ENCODE measurements at places on chromosomes 6 and 20.

DNA sequence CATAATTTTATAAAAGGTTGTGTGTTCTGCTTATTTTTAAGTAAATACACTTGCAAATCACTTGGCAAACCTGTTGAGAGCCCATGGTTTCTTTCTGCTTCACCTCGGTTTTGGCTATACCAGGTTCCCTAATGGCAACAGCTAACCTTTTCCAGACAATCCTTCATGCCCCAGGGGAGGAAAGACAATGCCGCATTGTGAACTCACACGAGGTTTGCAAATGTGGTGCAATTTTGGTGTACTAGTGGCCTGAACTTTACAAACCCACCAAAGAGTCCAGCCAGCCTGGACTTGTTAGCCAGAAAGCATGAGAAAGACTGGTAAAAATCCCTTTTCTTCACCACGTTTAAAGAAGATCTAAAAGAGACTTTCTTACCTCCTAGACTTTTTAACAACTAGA is 84.8 kb upstream of the SOX4 start:
- DNase-seq, result no peak

- DNase-seq, result no peak
Observed at GRCh38 chr6:117481926-117482239, 591 bp upstream of the DCBLD1 start.

- no peak for DNase-seq
Observed at GRCh38 chr6:145068577-145068976, 666.7 kb downstream of the EPM2A start.

DNA sequence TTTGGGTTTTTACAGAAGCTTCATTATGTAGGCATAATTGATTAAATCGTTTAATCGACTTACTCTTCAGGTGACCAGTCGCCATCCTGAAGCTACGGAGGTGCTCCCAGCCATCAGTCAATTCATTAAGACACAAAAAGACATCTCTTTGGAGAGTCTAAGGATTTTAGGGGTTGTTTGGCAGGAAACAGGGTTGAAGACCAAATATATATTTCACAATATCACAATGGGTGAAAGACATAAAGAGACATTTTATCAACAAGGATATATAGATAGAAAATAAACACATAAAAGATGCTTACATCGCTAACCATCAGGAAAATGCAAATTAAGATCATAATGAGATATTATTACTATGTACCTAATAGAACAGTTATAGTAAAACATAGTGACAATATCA is 104.0 kb upstream of the SIRPG start:
- DNase-seq, result no peak

DNA sequence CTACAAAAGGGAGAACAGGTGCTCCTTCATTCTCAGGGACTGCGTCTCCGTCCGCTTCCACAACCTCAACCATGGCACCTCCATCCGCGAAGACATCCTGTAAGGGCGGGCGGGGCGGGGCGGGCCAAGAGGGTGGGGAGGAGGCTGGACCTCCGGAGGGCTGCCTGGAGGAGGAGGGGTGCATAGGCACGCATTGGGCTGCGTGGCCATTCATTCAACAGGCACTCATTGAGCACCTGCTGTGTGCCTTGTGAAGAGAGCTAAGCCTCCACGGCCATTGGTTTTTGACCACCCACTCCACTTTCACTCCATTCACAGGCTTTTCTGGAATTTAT is 435 bp downstream of the ZSWIM3 start:
- DNase-seq, result no peak

- no peak for DNase-seq
Observed at GRCh38 chr20:41854765-41855164, 236.6 kb upstream of the CHD6 start.

DNA sequence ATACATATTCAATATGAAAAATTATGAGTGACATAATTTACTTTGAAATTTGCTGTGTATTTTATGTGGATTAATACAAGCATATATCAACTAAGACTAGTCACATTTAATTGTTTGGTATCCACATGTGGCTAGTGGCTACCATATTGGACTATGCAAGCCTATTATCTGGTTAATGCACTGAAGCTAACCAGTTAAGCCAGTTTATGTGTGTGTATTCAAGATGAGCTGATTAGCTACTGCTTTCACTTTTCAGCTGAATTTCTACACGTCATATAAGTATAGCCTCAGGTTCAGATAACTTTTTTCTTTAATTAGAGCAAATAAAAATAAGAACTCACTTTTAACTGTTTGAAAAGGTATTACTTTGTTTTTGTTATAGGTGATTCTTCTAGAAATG is 903.7 kb downstream of the TFAP2A start:
- no peak for DNase-seq

DNA sequence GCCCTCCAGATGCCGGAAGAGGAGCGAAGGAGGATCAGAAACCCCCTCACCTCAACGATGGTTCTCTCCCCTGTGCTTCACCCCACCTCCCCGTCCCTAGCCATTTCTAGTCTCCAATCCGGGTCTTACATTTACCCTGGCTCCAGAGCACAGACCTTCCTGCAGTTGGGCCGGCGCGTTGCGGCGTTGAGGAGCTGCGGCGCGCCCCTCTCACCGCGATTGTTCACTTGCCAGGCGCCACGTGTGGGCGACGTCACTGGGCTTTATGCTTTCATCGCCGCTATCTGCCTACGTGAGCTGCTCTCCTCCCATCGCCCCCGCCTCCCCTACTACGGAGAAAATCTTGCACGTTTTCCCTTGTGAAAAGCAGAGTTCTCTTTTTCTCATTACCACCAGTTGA is at the start of gene CRISP2:
CRISP2 (minus strand) TSS at position 198 of the 400 bp plus-strand sequence. CDS start 4,347 bp downstream, outside the sequence.
- no peak for DNase-seq

- no peak for DNase-seq
Observed at GRCh38 chr6:33945931-33946330, 142.1 kb upstream of the MLN start.

DNA sequence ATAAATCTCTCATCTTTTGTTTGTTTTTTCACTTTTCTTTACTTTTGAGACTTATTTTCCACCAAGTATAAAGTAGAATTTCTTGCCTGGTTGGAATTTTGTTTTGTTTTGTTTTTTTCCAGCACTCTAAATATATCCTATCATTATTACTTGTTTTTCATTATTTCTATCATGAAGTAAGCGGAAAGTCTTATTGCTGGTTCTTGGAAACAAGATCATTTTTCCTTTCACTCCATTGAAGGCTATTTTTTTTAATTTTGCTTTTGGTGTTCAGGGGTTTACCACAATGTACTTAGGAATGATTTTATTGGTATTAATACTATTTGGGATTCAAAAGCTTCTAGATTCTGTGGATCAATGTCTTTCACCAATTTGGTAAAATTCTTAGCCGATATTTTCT is 190.1 kb downstream of the LAMA2 start:
- DNase-seq, result no peak

DNA sequence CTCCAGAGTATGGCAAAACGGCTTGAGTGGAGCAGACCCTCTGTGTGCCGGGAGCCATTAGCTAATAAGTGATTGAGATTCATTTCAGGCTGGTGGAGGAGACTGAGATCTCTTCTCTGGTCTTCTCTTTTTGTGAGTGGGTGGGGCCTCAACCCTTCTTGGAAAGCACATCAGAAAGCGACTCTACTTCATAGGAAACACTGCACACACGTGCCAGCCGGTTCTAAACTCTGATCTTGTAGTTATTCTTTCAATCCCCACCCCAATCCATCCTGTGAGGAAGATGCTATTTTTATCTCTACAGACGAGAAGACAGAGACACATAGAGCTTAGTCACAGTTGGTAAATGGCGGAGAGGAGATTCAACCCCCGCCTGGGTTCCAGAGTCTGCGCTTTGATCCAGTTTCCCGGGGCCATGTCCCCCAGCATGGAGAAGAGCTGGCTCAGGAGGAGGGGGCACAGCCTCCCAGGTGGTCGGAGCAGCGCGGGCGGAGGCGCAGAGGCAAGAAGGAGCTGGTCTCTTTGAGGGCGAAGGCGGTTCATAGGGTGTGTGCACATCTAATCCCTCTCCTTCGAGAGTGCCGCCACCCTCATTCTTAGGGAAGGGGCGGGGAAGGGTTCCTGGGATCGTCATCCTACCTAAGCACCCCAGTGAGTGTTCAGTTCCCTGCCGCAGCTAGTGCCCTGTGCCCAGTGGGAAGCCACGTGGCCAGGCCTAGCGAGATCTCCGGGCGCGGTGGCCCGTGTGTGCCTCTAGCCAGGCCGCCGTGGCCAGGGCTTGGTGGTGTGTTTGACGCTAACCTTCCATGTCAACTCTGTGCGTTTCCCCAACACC is 49.0 kb upstream of the TAGAP start:
- no peak for DNase-seq

- no peak for DNase-seq
Observed at GRCh38 chr6:70886661-70887060, 70.2 kb downstream of the B3GAT2 start.

DNA sequence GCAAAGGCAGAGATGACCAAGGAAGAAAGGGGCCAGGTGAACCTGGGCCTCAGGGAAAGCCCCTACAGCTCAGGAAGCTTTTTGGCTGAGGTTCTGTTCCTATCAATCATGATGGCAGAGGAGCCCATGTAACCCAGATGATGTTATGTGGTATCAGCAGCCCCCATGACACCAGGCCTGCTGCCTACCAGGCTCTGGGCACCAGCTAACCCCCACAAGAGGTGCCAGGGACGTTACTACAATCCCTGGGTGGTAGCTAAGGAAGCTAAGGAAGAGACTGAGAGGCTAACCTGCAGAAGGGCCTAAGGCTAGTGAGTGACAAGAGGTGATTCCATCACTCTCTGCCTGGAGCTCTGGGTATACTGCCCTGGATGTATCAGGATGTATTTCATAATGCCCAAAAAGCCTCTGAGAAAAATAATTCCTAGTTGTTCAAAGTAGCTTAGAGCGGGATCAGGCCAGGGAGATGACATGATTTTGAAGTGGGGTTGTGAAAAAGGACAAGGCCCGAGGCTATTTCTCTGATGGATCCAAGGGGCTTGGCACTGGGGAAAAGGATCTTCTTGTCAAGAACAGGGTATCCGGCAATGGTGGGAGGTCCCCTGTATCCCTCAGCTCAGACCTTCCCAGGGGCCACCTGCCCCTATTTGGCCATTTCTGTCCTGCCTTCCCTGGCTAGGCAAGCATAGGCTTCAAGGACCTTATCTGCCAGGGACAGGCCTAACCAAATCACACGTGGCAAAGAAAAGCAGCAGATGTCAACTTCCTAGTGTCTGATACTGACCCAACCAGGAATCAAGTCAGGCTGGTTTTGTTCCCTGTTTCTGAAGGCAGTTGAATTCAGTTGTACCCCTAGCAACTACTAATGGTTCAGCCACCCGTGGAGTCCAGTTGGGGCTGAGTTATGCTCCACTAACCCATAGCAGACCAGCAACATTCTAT is 41.3 kb downstream of the PANK2 start:
- DNase-seq, result no peak

DNA sequence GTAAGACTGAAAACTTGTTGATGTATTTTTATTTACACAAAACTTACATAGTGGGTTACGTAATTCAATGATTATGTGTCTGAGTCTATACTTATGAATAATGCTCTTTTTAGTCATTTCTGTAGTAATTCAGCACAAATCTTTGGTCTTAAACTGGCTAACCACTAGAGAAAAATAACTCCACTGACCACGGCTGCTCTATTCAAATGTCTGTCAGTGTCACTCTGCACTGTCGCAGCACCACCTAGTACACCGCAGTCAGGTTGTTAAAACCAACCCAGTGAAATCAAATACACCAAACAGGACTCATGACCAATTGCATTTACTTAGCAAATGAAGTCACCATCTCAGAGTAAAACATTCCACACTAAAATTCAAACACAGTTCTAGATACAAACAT is 93.5 kb upstream of the CCDC28A start:
- DNase-seq, result no peak

- no peak for DNase-seq
Observed at GRCh38 chr20:63023071-63023935, 16.5 kb upstream of the BHLHE23 start.

GRCh38 chr6:121884091-121884490 is 448.6 kb downstream of the GJA1 start:
- DNase-seq, result no peak

- DNase-seq, result no peak
Observed at GRCh38 chr6:10723567-10723881, 654 bp downstream of the TMEM14C start.

DNA sequence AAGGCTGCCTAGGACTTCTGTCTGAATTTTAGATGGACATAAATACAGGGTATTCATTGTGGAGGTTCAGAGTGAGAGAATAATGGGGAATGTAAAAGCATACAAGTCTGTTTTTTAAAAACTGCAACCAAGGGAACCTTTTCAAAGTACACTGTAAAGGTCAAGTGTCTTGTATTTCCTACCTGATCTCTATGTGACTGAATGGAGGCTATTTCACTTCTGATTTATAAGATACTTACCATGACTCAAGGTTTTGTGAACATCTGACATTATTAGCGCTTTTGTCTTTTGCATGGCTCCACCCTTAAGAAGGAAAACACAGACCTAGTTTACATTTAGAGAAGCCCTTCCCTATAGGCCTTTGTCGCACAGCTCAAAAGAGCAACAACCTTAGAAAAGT is 126.5 kb downstream of the ZFAND3 start:
- no peak for DNase-seq

DNA sequence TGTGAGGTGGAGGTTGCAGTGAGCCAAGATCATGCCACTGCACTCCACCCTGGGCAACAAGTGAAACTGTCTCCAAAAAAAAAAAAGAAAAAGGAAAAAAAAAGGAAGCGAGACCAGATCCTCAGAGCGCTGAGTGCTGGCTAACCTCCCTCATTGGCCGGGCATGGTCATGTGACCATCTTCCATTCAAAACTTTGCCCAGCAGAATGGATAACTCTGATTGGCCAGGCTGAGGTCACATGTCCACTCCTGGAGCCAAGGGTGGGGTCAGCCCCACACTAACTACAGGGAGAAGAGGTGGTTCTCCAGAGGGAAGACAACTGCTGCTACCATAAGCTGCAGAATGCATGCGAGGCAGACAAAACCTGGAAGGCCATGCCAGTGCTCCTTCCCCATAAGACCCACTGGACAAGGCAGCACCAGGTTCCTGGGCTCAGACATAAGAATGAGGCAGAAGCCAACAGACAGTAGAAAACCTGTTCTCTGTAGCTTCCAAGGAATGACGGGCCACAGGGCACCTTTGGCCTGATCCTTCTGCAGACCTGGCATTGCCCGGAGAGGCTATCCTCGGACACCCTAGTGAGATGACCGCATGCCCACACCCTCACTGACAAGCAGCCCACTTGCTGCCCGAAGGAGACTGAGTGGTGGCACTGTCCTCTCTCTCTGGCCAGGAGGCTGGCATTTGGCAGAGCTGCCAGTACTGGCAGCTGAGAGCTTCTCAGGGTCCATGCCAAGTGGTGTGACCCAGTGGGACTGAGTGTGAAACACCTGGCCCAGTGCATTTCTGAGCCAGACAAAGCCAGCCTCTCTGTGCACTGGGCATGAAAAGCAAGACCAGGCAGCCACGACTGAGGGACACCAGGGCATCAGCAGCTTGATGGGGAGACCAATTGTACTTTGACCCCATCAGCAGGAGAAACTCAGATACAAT is 311.9 kb upstream of the SULF2 start:
- DNase-seq, result no peak

- DNase-seq, result no peak
Observed at GRCh38 chr20:17921774-17922173, 46.8 kb downstream of the SNX5 start.

DNA sequence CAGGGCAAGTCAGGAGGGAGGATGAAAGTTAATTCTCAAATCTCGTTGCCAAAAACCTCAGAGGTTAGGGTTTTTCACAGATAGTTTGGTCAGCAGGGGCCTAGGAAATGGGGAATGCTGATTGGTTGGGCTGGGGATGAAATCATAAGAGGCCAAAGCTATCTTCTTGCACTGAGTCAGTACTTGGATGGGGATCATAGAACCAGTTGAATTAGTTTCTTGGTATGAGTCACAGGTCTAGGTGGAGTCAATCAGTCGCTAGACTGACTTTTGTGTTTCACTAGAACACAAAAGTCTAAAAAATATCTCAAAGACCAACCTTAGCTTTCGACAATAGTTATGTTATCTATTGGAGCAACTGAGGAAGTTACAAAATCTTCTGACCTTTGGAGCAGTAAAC is 368.5 kb downstream of the TBC1D32 start:
- DNase-seq, result no peak

All from stimulated activated CD8-positive, alpha-beta memory T cell treated with anti-CD3 and anti-CD28 coated beads, Interleukin-12 subunit alpha, Interleukin-12 subunit beta, amount 100 ng/mL, for 4 hours (primary cell).